ENCODE measurements at places on chromosomes 12 and 14.

DNA sequence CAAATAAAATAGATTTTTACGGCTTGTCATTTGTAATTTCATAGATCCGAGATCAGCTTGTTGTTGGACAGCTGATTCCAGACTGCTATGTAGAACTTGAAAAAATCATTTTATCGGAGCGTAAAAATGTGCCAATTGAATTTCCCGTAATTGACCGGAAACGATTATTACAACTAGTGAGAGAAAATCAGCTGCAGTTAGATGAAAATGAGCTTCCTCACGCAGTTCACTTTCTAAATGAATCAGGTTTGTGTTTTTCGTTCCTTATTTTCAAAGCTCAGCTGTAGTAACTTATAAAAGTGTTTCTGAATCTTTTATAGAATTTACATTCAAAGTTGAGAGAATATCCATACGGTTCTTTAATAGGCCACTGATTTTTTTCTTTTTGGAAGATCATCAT lies 89.1 kb downstream of the LRRK2 start:
- no peaks in the 10 kb centered on the region for H3K4me1 ChIP-seq
- no peaks in the 10 kb centered on the region for H3K36me3 ChIP-seq

DNA sequence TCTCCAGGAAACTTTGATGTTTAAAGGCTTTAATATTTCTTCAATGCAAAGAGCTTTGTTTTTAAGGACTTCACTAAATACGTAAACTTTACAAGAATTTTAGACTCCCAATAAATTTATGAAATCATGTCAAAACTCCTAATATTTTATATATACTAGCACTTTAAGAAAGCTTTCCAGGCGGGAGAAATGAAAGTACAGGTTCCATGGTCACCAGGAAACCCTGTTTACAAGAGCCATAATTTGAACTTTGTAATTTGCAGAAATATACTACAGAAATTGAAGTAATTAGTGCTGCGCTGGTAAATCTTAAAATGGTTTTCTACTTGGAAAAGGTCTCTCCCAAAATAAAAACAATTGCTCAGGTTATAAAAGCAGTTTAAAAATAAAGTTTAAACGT lies 8.8 kb downstream of the CCDC92 start:
- peaks cover 6% of the 10 kb centered on the region for H3K36me3 ChIP-seq
- H3K4me1 ChIP-seq, result peaks cover 4% of the 10 kb centered on the region
- H3K27ac ChIP-seq, result no peak overlapping the region
- H3K27me3 ChIP-seq, result no peaks in the 10 kb centered on the region

DNA sequence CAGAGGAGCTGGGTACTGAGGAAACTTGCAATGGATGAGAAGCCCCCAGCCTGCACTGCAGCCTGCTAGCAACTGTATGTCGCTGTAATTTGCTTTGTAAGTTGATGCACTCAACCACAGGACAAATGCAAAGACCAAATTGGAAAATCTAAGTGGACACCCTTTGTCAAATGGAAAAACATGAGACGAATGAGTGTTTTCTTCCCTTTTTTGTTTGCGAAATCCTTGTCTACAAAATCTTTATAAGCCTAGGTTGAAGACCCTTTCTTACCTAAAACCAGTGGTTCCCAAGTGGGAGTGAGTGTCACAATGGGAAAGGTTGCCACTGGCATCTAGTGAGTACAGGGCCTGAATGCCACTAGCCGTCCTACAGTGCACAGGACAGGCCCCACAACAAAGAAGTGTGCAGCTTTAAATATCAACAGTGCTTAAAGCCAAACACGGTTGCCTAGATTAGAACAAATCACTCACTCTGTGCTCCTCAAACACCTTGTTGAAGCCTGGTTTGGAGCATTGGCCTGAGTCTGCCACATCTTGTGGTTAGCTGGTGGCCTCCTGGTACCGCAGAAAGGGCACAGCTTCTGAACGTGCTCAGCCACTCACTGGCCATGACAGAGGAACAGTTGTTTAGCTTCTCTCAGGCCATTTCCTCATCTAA lies 7.6 kb upstream of the VASH1 start:
- no peak overlapping the region for H3K27ac ChIP-seq
- H3K4me3 ChIP-seq, result no peak overlapping the region
- H3K4me1 ChIP-seq, result peaks cover 5% of the 10 kb centered on the region

GRCh38 chr12:104292872-104293794 lies 10.4 kb upstream of the EID3 start:
- H3K36me3 ChIP-seq, result peaks cover 22% of the 10 kb centered on the region
- peaks cover 17% of the 10 kb centered on the region for H3K4me1 ChIP-seq
- H3K27me3 ChIP-seq, result peaks cover 2% of the 10 kb centered on the region
- H3K27ac ChIP-seq, result peak overlapping the region; percentile 10
- DNase-seq, result no peak
- H3K4me3 ChIP-seq, result peak overlapping the region; percentile 49

DNA sequence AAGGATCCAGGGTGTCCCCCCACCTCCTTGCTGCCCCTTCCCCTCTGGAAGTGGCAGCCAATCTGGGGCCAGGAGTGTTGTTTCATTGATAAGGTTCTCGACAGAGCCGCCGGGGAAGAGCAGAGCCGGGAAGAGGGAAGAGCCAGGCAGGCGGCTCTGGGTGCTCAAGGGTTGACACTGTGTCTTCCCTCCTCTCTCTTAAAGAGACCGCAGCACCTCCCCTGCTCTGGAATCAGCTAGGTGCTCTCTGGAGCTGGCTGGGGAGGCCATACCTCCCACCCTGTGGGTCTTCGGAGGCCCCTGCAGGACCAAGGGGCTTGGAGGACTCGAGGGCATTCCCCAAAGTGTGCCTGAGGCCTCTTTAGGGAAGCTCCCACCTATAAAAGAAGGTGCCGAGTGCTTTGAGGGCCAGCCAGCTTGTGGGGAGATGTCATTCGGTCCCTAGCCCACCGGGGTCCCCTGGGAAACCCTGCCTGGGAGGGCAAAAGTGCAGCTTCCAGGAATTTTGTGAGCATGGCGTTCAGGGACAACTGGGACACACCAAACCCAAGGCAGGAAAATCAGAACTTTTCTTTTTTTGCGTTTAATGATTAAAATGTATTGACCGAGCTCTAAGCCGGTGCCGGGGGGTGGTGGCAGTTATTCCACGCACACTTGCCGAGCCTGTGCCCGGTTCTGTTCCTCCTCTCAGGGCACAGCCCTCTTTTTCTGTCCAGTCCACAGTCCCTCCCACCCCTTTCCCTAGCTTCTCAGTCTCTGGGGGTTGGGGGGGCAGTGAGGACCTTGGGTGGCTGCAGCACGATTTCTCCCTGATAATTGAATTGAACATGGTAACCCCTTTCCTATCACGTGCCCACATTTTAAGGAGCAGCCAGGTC lies 3.0 kb downstream of the SETD1B start:
- H3K27ac ChIP-seq, result peak overlapping the region; percentile 92
- DNase-seq, result no peak
- peaks cover 21% of the 10 kb centered on the region for H3K4me1 ChIP-seq
- peaks cover 22% of the 10 kb centered on the region for H3K27me3 ChIP-seq
- H3K4me3 ChIP-seq, result peak overlapping the region; percentile 92
- peaks cover 23% of the 10 kb centered on the region for H3K36me3 ChIP-seq

DNA sequence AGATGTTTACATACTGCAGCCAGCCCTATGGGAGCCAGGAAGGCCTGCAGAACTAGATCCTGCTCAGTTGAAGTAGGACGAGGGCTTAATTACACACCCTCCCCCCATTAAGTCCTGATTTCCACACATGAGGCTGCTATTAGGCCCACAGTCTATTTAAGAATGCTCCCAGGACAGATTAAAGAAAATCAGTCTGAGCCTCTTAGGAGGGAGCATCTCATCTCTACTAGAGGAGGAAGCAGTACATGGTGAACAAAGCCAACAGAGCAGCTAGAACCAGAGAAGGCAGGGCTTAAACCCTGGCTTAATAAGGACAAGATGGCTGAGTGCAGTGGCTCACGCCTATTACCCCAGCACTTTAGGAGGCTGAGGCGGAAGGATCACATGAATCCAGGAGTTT lies 55.8 kb upstream of the ARHGAP5 start:
- no peaks in the 10 kb centered on the region for H3K27me3 ChIP-seq
- H3K4me3 ChIP-seq, result no peak overlapping the region
- no peaks in the 10 kb centered on the region for H3K36me3 ChIP-seq
- H3K4me1 ChIP-seq, result no peaks in the 10 kb centered on the region

DNA sequence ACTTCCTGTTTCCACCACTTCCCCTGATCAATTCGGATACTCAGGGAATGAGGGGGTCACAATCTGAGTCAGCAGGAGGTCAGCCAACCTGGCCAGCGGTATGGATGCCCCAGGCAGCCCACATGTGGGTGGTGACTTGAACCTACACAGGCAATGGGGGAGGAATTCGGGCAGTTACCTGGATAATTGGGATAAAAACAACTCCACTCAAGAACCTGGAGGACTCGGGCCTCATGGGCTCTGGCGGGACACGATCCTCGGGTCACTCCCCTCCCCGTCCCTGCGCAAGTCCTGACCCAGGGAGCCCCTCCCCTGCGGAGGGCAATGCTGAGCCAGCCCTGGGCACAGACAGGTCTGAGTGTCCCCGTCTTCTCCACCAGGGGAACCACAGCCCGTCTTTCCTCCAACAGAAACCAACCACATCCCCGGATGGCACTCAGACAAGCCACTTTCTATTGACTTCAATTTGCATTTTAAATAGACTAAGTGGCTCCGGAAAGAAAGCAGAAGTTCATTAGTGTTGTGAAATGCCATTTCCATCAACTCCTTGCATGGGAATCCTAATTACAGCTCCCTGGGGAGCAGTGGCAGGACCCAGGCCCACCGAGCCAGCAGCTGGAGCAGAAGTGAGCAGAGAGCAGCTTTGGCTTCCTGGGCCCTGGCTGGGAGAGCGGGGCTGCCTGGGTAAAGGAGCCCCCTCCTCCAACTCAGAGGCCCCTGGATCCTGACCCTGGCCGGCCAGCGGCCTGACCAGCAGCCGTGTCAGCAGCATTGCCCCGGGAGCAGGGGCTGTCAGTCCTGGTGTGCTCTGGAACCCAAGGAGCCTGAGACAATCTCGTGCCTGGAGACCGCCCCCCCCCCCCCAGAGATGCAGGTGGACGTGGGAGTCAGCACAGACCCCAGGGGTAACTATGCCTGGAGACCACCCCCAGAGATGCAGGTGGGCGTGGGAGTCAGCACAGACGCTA lies 374.1 kb downstream of the ADGRD1 start:
- H3K4me3 ChIP-seq, result no peak overlapping the region
- H3K27me3 ChIP-seq, result peaks cover 7% of the 10 kb centered on the region

DNA sequence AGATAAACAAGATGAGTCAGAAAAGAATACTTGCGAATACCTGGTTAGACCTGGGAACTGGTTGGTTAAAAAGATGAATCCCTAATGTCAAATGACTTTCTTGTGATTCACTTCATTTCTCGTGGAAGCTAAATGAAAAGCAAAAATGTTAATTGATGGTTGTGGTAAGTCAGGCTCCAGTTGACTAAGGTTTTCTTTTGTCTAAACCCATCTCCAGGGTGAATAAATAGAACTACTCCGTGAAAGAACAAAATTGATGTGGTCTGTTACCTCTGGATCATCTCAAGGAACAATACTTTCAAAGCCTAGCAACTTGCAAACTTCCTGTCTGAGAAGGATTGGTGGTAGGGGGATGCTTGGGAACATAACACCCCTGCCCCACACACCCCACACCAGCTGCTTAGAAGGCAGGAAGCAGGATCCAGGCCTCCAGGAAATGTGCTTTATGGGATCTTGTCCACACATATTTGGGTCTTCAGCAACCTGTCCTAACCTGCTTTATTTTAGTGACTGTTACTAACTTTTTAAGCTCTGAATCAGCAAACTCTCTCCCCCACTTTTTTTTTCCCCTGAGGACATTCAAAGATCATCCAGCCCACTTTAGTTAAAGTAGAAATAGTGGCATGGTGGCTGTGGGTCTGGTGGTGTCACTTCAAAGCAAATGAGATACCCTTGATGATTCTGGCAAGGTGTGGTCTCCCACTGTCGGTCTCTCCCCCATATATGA lies 60.4 kb upstream of the PTHLH start:
- peak; percentile 10 for DNase-seq
- peaks cover 26% of the 10 kb centered on the region for H3K4me1 ChIP-seq
- H3K27ac ChIP-seq, result peak overlapping the region; percentile 92
- H3K36me3 ChIP-seq, result no peaks in the 10 kb centered on the region
- H3K4me3 ChIP-seq, result no peak overlapping the region

- H3K4me3 ChIP-seq, result no peak overlapping the region
- H3K27ac ChIP-seq, result no peak overlapping the region
- no peak for DNase-seq
- H3K36me3 ChIP-seq, result peaks cover 19% of the 10 kb centered on the region
Observed at GRCh38 chr12:42458575-42458974, 131.0 kb downstream of the PRICKLE1 start.

DNA sequence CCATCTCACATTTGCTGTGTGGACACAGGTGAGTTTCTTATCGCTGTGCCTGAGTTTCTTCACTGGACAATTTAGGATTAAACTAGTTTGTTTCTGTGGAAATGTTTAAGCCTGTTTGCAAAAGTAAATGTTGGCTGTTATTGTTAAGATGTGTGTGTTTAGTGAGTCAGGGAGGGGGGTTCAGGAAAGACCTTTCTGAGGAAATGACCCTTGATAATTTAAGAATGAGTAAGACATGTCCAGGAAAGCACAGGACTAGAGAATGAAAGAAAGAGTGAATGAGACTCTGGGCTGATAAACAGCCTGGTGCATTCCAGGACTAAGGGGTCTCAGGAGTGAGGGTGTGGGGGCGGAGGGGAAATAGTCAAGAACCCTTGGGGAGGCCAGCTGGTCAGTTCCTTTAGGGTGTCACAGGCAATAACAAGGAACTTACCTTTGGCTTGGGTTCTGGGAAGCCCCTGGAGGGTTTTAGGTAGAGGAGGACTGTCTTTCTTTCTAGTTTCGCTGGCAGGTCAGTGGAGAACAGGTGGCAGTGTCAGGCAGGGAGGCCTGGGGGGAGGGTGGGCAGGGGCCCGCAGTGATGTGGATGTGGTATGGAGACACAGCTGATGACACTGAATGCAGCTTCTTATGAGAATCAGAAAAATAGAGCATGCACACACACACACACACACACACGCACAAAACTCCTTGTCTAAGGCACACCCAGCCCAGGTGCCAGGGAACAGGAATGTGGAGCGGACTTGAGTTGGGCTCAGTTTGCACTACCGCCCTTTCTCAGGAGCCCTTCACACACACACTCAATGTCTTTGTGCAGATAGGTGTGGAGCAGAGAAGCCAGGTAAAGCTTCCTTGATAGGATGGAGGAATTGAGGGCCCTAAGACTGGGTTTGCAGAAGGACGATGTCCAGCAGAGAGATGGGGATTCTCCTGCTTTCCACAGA lies 1005.5 kb downstream of the VRK1 start:
- H3K4me3 ChIP-seq, result no peak overlapping the region
- H3K4me1 ChIP-seq, result peaks cover 4% of the 10 kb centered on the region
- peaks cover 2% of the 10 kb centered on the region for H3K27me3 ChIP-seq

- H3K4me3 ChIP-seq, result no peak overlapping the region
- no peaks in the 10 kb centered on the region for H3K4me1 ChIP-seq
- no peaks in the 10 kb centered on the region for H3K36me3 ChIP-seq
- H3K27ac ChIP-seq, result no peak overlapping the region
- no peaks in the 10 kb centered on the region for H3K27me3 ChIP-seq
- no peak for DNase-seq
Observed at GRCh38 chr12:86959766-86960458, 703.7 kb upstream of the MGAT4C start.
